ENCODE measurements at places on chromosomes 4 and X.

- DNase-seq = no peak
Observed at GRCh38 chr4:31362756-31363155, 642.6 kb downstream of the PCDH7 start.

DNA sequence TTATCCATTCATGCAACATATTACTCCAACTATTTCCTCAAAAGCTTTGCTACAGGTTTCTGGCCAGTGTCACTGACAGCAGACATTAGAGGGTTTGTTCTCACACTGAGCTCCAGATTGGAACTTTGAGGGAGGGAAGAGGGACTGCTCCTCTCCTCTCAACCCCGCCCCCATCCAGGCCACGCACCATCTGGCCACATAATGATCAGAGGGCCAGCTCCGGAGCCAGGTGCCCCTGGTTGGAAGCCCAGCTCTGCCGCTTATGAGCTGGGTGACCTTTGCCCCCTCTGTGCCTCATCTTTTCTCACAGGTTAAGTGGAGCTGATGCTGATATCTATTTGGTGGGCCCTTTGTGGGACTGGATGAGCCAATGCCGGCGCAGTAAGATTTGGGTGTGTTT, 55.8 kb downstream of the C4orf50 start:
- DNase-seq = no peak

DNA sequence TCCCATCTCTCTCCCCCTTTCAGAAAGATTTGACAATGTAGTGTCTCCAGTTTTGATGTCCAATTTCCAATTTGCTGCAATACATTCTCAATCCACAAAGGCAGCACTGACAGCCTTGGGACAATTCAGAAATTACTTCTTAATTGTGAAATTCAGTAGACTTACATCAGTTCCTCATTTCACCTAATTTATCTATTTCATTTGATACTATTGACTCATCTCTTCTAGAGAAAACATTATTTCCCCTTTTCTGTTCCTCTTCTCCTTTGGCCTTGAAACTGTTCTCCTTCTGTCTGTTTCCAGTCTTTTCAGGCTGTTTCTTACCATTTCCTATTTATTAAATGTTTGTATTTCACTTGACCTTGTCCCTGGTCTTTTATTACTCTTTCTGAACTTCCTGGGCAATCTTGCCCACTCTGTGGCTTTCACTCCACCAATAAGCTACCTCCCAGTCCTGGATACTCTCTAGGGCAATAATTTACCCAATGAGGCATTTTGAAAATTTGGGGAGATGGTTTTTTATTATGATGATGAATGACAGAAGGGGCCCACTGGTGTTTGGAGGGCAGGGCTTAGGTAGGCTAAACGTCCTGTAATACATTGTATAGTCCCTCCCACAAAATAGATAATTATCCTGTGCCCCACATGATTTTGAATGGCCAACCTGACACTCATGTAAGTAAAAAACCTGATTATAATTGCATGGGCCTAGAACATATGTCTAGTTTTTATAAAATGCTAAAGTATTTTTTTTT, 498.0 kb upstream of the BOD1L1 start:
- no peak for DNase-seq

DNA sequence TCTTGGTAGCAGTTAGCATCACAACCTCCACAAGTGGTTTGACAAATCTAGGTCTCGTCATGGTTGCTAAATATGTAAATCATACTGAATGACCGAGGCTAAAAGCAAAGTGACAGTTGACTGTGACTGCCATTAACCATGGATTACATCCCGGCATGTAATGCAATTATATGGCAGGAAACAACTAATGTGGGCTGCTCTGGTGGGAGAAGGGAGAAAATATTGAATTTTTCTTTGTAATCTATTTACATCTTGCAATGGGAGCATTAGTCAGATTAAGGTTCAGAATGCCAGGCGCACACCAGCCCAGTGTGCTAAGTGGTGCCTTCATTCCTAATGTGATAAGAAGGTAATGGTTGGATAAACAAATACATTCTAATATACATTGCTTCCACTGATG, 35.8 kb downstream of the UNC5C start:
- no peak for DNase-seq

DNA sequence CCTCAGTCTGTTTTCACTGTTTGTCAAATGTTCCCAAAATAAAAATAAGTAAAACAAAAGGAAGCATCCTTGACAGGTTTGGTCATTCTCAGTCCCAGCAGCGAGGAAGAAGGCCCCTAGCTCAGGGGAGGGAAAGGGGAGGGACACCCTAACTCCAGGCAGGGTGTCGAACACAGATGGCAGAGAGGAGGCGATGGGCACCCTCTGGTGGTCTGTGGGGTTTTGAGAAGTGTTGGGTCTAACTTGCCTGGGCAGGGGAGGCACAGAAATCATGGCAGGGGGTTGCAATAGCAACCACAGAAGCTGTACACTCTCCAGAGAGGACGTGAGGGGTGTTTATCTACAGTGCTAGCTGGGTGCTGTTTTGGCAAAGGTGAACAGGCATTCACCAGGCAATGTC, 229.8 kb upstream of the SFRP2 start:
- DNase-seq = no peak

DNA sequence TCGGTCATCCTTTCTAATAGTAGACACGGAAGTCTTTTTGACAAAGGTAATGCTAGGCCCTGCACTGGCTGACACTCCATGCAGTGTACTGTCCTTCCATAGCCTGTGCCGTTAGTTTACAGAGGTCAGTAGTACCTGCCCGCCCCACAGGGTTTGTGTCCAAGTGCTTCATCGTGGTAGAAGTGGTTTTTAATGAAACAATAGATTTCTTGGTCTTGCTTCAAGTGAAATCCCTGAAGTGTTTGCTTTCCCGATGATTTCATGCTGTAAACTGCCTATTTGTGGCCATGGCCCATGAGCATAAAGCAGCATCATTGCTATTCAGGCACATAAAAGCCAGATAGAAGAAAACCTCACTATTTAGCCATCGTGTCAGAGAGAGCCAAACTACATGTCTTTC, 139.3 kb downstream of the GPR143 start:
- DNase-seq = no peak

DNA sequence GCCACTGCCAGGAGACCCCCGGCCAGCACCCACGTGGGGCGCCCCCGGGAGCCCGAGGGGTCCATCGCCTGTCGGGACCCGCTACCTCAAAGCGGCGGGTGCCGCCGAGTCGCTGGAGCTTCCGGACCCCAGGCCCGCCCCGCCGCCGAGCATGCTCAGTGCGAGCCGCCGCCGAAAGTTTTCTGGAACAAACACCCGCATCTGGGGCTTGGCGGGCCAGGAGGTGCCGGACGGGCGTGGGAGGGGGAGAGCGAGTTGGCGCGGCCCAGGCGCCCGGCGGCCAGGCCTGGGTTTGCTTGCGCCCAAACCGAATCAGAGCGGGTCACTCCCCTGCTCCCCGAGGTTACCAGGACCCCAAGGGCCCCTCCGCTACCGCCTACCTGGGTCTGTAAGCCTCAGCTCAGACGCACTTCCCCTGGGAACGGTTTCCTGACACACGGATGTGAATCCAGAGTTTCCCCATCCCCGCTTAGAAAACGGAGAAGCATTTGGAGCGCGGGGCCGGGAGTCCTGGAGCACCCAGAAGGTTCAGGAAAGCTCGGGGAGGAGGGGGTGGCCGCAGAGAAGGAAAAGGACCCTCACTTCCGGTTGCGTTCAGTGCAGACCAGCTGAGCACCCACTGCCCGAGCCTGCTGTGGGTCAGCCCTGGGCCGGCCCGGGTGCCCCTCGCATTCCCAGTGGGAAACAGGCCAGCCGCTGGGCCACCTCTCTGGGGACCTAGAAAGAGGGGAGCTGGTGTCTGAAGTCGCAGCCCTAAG, at the start of gene EVC2:
EVC2 (minus strand) TSS at position 111 of the 758 bp plus-strand sequence; CDS start at position 65, 46 bp downstream.
- DNase-seq = peak; percentile 63

- DNase-seq = no peak
Observed at GRCh38 chr4:173704201-173704600, 174.2 kb upstream of the HAND2 start.

- DNase-seq = peak; percentile 56
Observed at GRCh38 chrX:115047181-115047580, 29.8 kb upstream of the IL13RA2 start.

- no peak for DNase-seq
Observed at GRCh38 chrX:1418901-1419544, 27.1 kb upstream of the SLC25A6 start.

DNA sequence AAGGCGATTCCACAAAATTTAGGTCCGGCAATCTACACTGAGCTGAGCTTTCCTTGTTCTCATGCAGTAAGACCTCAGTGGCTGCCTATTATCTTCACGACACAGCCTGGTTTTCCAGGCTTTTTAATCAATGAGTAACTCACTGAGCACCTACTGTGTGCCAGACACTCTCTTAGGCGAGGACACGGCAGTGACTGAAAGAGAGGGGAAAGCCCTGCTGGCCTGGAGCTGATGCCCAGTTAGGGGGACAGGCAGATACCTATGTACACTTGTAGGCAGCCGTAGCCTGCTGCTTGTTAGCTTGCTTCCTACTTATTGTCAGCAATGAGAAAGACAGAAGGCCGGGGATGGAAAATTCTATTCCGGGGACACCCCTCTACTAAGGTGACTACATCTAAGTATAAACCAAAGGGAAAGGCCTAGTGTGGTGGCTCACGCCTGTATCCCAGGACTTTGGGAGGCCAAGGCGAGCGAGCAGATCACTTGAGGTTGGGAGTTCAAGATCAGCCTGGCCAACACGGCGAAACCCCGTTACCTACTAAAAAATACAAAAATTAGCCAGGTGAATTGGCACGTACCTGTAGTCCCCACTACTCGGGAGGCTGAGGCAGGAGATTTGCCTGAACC, 3.8 kb downstream of the WDR1 start:
- DNase-seq = no peak

- no peak for DNase-seq
Observed at GRCh38 chr4:102492531-102493241, 8.5 kb upstream of the NFKB1 start.

DNA sequence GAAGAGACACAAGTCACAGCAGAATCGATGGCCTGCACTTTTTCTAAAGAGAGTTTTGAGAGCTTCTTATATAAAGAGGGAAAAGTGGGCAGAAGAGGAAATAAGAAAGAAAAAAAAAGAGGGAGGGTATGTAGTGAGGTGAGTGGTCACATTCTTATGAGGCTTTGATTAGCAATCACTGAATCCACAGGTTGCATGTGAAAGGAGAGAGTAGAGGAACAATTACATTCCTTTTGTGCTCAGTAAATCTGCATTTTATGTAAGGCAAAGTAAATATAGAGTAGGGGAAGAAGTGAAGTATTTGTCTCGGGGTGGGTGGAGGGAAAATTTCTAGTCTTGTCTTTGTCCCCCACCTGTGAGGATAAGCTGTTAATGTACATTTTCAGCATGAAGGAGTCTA, 26.8 kb upstream of the MBTPS2 start:
- DNase-seq = no peak
